HT-29 (cell line): ENCODE measurements at places on chromosomes 2 and 18. TPM values are rescaled to one million over a fixed set of nuclear protein-coding genes. Genes with fewer than 3 reads are reported as not detected.

DNA sequence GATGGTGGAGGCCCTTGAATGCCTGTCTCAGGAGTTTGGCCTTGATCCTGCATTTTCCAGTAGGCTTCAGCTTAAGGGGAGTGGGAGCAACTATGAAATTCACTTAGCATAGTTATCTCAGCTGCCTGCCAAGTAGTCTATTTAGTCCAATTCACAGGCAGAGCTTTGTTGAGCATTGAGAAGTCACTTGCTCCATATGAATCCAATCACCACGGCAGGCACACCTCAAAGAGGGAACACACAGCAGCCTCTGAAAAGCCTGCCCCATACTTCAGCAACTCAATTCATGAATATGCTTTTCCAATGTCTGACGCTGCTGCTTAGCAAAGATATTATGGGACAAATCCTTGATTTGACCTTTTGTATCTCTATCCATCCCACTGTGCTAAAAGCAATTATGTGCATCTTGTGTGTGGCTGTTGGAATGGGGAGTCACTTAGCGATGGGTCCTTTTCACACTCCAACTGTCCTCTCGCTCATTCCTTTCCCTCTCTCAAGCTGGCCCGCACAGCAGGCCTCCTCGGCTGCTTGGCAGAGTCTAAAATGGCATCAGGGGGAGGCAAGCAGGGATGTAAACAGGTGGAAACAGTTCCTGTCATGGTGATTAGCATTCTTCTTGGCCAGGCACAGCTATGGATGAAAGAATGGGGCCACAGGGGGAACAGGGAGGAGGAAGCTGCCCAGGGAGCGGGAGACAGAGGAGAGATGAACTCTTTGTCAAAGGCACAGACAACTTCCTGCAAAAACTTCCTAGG, 56.0 kb upstream of the LRPPRC start:
- no peak for DNase-seq

GRCh38 chr2:27099334-27099955, 12.9 kb downstream of the KHK start:
- no peak for DNase-seq

DNA sequence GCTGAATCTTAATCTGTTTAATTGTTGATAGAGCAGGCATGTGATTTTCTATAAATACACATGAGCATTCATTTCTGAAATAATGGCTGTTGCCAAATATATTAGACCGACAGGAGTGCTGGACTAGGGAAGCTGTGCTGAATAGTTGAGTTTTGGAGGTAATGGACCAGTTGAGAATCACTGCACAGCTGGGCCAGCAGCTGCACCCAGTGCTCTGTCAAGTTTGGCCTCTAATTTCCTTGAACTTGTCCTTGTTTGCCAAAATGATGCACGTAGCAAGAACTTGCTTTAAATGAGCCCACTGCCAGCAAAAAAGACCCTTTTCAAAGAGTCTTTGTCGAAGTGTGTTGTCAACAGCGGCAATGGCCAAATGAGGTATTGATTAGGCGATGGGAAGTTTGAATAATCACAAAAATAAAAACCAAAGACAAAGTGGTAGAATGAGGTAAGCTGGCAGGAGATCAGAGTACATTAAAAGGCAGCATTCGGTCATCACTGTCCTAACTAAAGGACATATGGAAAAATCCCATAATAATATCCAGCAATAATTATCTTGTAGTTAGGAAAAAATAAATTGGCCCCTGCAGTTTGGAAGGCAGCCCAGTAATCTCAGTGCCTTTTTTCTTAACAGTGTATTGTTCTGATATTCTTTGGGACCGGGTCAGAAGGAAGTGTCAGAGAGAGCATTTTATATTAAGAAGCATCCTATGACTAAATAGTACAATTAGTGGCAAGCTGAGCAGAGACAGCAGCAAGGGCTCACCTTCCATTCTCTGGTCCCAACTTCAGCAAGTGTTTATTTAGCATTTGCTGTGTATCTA, 126.2 kb downstream of the RAPGEF4 start:
- no peak for DNase-seq

DNA sequence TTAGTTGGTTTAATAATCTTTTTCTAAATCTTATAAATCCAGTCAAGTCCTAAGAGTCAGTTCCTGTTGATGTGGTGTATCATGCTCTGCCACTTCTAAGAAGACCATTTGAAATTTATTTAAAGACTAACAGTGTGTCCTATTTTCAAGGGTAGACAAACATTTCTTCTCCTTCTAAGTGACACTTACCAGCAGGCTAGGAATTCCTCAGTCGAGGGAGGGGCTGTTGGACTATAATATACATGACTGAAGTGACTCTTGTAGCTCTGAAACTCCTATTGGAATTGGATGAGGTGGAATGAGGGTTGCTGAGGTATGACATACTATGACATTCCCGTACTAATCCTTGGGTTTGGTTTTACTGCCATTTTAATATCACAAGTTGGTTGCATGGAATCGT, 30.6 kb downstream of the ITGB6 start:
- no peak for DNase-seq

Gene GPR155
- not detected in 2 replicates for total RNA-seq

DNA sequence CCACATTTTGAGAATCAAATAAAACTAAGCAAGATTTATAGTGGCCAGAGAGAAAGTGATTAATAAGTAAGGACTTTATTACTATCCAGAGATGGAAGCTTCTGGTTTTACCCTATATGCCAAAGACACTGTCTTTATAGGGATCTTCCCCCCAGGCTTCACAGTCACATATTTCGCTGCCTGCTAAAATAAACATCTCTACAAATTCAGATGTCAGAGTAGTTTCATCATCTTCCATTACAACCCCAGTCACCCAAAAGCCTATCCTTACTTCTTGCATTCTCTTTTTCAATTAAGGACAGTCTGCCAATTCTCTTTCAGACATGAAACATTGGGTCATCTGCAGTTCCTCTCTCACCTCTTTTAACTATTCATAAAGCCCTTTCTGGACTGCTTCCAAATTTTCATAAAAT, 28.3 kb downstream of the CREB1 start:
- no peak for DNase-seq

Gene CDC42EP3
- total RNA-seq, result 6.6 and 13.6 TPM in 2 replicates

DNA sequence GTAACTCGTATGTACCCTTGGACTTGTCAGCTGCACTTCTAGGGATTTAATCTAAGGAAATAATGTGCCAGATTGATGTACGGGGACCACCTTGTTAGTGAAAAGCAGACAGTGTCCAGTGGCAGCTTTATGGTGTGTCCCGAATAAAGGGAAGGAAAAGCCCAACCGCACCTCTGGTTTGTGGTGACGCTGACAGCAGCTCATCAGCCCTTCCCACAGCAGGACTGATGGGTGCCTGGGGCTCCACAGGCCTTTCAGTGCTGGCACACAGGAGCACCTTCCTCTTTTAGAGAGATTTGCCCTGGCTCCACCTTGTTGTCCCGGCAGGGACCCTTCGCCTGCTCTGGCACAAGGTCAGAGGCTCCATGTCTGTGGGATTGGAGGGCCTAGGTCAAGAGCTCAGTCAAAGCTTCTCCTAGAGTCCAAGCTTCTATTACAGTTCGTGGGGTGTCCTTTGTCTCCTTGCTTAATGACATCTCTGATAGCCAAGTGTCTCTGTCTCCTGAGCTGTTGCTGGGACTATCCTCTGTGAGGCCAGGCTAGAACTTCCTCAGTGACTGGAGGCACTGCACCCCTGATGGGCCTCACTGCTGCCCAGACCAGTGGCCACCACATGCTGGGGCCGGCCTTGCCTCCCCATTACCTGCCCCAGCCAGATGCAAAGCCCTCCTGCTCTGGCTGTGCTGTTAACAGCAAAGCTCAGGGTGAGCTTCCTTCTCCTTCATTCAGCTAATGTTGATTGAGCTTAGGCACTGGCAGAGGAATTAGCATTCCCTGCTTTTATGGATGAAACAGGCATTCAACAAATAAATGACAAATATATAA, 33.0 kb upstream of the SCLY start:
- DNase-seq, result no peak

GRCh38 chr2:230824406-230824978, 40.2 kb upstream of the ITM2C start:
- peak; percentile 81 for DNase-seq

GRCh38 chr2:48568547-48568946, 38.6 kb downstream of the STON1 start:
- no peak for DNase-seq

DNA sequence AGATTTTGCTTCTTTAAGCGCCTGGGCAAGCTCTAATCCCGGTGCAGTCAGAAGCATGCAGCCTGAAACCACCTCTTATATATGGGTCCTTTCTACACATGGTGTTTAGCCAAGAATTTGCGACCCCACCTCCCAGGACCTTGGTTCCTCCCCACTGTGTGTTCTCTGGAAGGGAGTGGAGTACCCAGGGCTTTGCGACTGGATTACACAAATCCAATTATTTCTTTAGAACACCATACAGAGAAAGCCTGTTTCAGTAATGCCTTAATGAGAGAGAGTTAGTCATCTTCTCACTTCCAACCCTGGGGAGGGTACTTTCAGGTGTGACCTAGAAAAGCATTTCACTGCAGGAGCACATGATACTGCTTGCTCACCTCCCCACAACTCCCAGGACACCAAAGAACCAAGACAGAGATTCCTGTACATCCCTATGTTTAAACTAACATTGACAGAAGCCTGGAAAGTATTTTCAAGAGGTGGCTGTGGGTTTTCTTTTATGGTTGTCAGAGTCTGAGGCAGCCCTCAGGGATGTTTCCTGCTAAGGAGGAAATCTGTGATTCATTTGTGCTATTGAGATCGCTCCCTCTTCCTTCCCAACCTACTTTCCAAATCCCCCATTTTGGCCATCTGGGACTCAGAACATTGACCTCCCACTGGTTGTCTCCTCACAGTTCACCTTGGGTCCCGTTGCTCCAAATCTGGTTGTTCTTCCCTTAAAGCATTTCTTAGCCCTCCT, at the start of gene CAPN14:
CAPN14 (minus strand) TSS at position 51 of the 736 bp plus-strand sequence. CDS start 12,068 bp downstream, outside the sequence.
- DNase-seq, result no peak

GRCh38 chr2:62186156-62186905, 9.6 kb upstream of the B3GNT2 start:
- DNase-seq, result no peak

GRCh38 chr18:77023102-77023782, 109.3 kb downstream of the MBP start:
- DNase-seq, result no peak

GRCh38 chr2:7919510-7919909, 762.3 kb upstream of the ID2 start:
- no peak for DNase-seq

GRCh38 chr2:1492711-1493430, 79.6 kb downstream of the TPO start:
- DNase-seq, result peak; percentile 30

DNA sequence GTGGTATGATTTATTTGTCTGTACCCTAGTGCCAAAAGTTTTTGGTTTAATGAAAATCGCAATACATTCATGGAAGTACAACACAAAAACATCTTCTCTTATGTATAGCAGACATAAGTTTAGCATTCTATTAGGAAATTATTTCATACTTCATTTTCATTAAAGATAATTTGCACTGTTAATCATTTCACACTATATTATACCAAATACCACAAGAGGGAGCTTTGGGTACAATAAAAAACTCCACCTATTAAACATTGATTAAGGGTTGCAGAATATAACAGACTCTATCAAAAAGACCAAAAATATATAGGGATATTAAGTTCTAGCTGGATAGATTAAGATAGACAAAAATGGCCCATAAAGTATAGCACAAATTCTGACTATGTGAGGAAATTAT, 79.0 kb downstream of the SLC66A3 start:
- DNase-seq, result peak; percentile 44

GRCh38 chr2:202042444-202042843, 8.8 kb downstream of the FZD7 start:
- no peak for DNase-seq

DNA sequence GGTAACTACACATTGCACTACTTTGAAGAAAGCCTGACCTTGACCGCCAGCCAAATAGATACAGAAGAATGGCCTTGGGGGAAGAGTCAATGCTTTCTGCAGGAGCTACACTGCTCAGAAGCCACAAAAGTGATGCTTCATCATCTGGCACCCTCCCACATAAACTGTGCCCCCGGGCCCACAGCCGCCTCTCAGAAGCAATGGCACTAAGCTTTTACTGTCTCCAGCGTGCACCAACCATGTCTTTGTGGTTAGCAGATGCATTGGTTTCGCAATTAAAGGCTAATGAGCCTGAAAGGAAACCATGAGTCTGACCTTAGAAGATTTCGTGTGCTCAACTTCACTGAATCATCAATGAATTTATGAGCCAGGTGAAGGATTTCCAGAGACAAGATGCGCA, 209.4 kb upstream of the TRIB2 start:
- DNase-seq, result no peak

Gene C1GALT1C1L
- total RNA-seq, result 0.78 and 1.4 TPM in 2 replicates

- DNase-seq, result no peak
Measured at GRCh38 chr2:20128506-20129330, 77.3 kb upstream of the LAPTM4A start.

- DNase-seq, result no peak
Measured at GRCh38 chr2:105809097-105809473, 64.4 kb downstream of the NCK2 start.

Gene CENPO
- total RNA-seq, result 24.2 and 30.8 TPM in 2 replicates

DNA sequence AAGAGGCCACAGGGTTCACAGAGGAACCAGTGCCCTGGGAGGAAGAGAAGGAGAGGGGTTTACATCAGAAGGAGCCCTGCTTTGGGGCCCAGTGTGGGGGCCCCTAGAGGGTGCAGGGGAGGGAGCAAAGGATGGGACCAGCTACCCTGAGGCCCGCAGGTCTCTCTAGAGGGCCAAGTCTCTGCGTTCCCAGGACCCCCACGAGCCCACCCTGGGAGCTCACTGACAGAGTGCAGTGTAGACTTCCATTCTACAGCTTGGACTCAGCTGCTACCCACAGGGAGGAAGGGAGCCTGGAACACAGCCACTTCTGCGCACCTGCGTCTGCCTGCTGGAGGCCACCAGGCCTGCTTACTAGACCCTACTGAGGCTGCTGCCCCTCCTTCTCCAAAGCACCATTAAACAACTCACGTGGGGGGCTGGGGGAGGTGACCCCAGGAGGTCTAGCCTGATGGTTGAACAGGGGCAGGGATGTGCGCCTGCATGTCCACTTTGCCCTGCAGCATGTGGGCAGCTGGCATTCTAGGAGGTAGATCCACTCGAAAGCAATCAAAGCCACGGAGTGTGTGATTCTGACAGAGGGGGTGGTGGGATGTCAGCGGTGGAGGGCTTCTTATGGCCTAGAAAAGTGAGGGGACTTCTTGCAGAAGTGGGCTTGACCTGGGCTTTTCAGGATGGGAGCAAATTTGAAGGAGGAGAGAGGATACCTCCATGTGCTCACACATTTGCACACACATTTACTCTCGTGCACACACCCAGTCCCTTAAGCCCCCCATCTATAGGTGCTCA, 90.2 kb downstream of the ZFP36L2 start:
- no peak for DNase-seq

- DNase-seq, result no peak
Measured at GRCh38 chr18:47898055-47898454, 32.4 kb downstream of the SMAD2 start.
